ENCODE measurements at places on chromosomes 4 and X.

GRCh38 chrX:82196866-82197265 is 995.0 kb downstream of the SH3BGRL start:
- DNase-seq, result no peak

GRCh38 chrX:19798423-19798822 is 89.0 kb downstream of the SH3KBP1 start:
- peak; percentile 1 for DNase-seq

DNA sequence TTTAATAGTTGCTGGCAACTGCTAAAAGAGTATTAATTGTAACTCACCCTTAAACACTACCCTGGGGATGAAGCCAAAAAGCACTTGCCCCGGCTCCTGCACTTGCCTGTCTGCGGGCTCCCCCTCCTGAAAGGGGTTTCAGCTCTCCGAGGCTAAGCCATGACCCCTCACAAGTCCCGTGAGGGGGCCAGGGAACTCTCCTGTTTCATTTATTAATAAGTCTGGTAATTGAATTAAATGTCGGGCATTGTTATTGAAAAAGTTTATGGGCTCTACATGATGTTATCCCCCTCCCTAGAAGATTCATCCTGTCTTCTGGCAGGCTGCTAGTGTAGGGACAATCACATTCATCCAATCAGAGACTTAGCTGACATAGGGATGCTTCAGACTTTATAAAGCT is 23.3 kb downstream of the GSPT2 start:
- no peak for DNase-seq

- DNase-seq, result no peak
These were observed 1686.1 kb upstream of the AGA start for GRCh38 chr4:179128299-179128698.

GRCh38 chr4:62324215-62324614 is 1124.1 kb downstream of the ADGRL3 start:
- DNase-seq, result no peak

DNA sequence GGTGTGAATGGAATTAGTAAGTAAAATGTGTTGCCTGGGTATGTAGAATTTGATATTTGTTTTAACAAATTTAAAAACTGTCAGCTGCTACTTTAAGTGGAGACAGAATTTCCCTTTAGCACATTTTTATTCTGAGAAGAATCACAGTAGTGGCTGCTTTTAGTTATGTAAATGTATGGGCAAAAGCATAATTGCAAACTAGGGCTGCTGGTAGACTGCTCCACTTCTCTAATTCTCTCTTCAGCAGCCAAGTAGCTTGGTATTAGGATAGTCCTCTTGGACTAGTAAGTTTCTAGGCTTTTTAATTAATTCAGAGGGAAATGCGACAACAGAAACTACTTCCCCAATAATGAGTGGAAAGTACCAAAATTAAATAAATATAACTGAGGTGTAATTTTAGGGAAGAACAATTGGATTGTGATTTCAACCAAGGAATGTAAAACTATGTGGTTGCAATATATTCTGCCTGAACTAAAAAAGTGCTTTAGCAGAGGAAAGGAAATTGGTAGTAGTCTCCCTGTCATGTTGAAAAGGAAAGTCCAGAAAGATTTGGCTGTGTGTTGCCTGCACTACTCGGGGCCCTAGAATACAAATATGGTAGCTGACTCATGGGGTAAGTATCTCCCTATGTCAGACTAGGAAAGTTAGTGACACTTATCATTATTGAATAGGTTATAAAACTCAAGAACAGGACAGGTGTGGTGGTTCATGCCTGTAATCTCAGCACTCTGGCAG is 9.2 kb upstream of the EIF4E start:
- peak; percentile 60 for DNase-seq

DNA sequence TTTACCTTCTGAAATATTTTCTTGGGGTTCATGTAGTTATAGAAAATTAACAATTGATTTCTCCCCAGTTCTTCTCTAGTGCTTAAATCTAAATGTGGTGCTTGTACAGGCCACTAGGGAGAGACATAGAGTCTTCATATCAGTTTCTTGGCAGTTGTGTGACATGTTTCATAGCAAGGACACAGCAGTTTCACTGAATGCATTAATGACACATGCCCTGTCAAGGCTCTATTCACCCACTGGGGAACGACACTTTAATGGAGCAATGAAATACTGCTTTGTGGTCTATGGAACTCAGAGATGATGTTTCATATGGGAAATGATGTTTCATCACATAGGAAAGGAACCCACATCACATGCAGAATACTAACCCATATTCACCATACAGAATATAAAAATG is 2.8 kb downstream of the VEGFC start:
- peak; percentile 92 for DNase-seq

GRCh38 chr4:156190615-156191014 is 236.9 kb upstream of the CTSO start:
- DNase-seq, result peak; percentile 84

DNA sequence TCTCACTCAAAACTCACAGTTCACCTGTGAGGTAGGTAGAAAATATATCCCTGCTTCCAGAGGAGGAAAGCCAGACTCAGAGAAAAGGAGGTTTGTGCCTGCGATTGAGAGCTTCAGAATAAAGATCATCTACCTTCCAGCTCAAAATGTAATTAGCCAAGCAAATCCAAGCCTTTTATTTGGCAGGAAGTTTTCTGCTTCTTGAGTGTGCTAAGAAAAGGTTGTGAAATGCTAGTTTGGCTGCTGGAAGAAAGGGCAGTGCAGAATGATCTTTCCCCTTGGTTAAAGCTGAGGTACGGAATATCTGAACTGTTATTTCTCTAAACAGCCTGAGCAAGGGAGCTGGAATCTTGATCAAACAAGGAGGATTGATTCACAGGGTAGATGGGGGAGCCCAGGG is 59.7 kb upstream of the VCX3B start:
- DNase-seq, result no peak

- no peak for DNase-seq
These were observed 118.2 kb upstream of the IL15 start for GRCh38 chr4:141518222-141518621.

GRCh38 chrX:41720125-41720779 is 3.7 kb upstream of the GPR82 start:
- no peak for DNase-seq

- DNase-seq, result peak; percentile 11
These were observed 127.0 kb downstream of the CCNG2 start for GRCh38 chr4:77284036-77284435.

- DNase-seq, result no peak
These were observed 48.9 kb downstream of the WWC2 start for GRCh38 chr4:183147983-183148382.

- DNase-seq, result no peak
These were observed 1.5 kb downstream of the RADX start for GRCh38 chrX:106613277-106613676.

DNA sequence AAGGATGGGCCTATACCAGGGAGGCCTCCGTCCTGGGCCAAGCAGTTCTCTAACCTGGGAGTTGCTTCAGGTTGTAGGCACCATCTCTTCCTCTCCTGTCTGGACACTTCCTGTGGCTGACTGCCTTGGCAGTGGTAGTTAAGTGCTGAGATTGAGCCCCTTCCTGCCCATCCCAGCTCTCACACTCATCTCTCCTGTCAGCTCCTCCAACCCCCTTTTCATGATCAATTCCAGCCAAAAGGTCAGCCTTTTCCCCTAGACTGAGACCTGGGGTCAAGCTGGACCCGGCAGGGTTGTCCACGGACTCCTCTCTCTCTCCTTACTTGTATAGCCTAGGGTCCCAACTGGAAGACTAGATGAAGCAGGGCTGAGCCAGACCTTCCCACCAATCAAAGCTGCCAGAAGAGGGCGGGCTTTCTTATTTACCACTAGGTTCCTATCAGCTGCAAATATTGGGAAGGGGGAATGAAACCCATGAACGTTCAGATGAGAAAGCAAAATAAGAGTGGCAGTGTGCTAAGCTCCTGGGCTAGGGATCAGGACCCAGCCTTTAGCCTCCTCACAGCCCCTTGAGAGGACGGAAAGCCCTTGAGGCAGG is 34.5 kb downstream of the KDM5C start:
- DNase-seq, result no peak

DNA sequence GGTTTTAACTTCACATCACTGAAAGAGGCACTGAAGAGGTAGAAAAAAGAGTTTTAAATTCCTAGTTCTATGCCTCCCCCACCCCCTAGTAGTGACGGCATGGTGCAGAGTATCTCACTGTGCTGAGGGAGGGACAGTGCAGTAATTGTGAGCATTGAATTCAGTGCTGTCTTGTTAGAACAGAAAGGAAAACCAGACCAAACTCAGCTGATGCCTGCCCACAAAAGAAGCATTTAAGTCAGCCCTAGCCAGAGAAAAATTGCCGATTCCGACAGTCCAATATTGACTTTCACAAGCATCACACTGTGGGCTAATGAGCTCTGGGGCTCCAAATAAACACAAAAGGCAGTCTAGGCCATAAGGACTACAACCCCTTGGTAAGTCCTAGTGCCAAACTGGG is 417.7 kb downstream of the AR start:
- no peak for DNase-seq

- DNase-seq, result no peak
These were observed 526.7 kb upstream of the FRG1 start for GRCh38 chr4:189414021-189414420.

DNA sequence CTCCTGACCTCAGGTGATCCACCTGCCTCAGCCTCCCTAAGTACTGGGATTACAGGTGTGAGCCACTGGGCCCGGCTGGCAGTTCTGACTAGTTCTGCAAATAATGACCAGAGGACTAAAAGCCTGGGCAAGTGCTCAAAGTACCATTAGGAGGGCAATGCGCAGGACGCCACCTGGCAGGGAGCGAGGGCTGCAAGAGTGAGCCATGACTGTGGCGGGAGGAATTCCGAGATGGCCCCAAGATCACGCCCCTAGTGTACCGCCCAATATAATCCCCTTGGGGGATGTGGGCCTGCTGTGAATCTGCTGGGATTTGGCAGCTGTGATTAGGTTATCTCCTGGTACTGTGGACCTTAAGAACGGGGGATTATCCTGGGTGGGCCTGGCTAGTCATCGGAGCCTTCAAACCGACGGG is 26.2 kb upstream of the GPR78 start:
- DNase-seq, result no peak

DNA sequence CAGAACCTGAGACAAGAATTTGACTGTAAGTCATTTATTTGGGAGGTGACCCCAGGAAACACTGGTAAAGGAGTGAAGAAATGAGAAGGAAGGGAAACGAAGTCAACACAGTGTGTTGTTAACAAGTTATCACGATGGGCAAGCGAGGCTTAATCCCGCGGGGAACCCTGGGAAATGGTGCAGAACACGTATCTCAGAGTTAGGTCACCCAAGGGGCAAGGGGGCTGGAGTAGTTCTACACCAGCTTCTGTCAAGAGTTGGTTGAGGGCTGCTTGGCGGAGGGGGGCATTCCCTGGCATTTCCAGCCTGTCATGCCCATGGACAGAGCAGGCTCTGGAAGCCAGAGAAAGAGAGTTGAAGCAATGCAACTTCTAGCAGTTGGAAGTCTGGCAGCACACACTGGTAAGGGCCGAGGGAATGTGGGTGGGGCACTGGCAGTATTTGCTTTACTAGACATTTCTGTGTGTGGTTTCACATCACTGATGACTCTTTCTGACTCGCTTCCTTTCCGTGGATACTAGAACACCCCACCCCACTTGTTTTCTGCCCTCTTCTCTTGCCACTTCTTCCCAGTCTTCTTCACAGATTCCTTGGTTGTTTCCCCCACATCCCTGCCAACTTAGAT is 52.2 kb upstream of the ADGRG2 start:
- peak; percentile 14 for DNase-seq

DNA sequence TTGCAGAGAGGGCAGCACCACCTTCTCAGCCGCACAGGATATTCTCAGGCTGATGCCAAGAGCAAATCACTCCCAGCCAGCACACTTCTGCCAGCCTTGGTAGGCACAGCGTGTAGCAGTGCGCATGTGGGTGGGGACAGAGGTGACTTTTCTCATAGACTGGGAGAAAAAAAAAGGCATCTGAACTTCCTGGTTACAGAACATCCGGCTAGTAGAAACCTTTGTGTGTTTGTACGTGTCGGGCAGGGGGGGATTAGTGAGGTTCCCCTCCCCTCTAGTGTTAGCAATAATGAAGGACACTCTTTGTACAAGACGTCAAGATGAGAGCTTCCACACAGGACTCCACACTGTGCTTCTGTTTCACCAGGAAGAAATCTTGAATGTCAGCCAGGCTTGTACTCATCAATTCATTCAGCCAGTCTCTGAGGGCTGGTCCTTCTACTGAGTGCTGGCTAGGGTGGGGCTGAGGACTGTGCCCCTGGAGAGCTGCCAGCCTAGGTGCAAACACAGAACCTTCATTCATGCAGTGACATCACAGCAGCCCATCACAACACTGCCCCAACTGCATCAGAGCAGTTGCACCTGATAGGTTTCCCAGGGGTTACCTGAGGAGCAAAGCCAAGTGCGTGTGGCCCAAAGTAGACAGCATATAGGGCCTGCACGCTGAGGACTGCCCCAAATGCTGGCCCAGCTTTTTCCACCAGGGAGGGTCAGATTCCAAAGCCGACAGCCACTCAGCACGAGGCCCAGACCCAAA is 34.7 kb downstream of the SLC25A5 start:
- DNase-seq, result peak; percentile 40

DNA sequence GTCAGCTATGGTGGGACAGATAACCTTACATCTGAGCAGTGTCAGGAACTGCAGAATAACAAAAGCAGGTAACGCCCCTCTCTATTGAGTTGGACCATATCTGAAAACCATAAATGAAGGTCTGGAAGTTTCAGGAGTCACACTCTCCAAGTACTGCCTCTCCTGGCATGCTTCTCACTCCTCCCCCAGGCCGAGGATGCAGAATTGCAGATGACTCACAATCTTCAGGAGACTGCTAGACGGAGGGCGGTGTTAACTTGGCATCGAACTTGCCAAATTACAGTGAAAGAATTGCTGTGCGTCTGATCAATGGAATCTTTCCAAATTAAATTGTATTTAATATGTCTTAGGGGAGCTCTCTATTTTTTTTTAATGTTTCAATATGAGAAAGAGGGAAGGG is 67.1 kb upstream of the TRIM2 start:
- DNase-seq, result peak; percentile 85

DNA sequence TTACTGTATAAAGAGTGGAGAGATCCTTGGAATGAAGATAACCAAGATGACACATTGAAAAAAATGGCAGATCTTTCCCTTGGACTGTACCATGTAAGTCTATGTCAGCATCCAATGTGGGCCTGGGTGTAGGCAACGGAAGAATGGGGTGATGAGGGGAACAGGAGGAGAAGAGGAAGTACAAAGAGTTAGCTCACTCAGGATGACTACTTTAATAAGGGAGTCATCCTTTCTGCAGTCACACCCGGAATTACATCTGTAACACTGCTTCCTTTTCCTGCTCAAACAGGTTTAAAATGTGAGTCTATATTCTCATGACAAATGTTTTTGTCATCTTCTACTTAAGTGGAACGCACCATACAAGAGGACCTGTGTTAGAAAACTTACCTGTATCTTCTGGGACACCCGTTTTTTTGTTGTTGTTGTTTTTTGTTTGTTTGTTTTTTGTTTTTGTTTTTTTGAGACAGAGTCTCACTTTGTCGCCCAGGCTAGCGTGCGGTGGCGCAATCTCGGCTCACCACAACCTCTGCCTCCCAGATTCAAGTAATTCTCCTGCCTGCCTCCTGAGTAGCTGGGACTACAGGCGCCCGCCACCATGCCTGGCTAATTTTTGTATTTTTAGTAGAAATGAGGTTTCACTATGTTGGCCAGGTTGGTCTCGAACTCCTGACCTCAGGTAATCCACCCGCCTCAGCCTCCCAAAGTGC is 18.0 kb downstream of the HPSE start:
- DNase-seq, result no peak

GRCh38 chr4:56768763-56769162 is 52.7 kb downstream of the SPINK2 start:
- DNase-seq, result no peak

- DNase-seq, result no peak
These were observed 89.1 kb downstream of the AKAP4 start for GRCh38 chrX:50111742-50112141.
